ENCODE measurements at places on chromosomes 5 and 9. TPM values are rescaled to one million over a fixed set of nuclear protein-coding genes. Genes with fewer than 3 reads are reported as not detected.

Gene GARIN3
- total RNA-seq, result not detected

Gene CMYA5
- 0.22 TPM for total RNA-seq

Gene IFNA13
- total RNA-seq, result not detected

Gene SLC25A25
- total RNA-seq, result 15.3 TPM

Gene ISOC1
- 42.9 TPM for total RNA-seq

Gene IPPK
- 15.4 TPM for total RNA-seq

Gene LRRC19
- not detected for total RNA-seq

Gene VLDLR
- total RNA-seq, result 0.17 TPM

Gene SLC26A2
- total RNA-seq, result 7.8 TPM

Gene OR1Q1
- total RNA-seq, result not detected

Gene TAF11L5
- total RNA-seq, result not detected

- H3K27me3 ChIP-seq, result no peaks in the 10 kb centered on the region
- H3K36me3 ChIP-seq, result no peaks in the 10 kb centered on the region
- no peaks in the 10 kb centered on the region for H3K4me1 ChIP-seq
- no peak for DNase-seq
Observed at GRCh38 chr5:55702598-55703345, 9.4 kb downstream of the SLC38A9 start.

DNA sequence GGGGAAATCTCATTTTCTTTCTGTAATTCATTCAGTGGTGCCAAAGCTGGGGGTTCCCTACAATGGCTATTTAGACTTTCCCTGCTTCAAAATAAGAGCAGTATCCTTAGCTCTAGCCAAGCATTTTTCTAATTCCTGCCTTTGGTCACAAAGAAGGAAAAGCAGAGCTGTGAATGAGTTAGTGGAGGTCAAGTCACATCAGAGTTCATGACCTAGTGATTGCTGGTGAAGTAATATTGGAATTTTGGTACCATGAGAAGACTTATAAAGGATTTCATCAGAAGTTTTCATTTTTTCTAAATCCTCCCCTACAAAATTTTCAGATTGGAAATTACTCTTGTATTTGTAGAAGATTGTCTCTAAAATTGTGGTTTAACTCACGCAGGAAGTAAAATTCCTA, 28.0 kb downstream of the DNAJC21 start:
- H3K36me3 ChIP-seq, result peaks cover 4% of the 10 kb centered on the region
- peaks cover 6% of the 10 kb centered on the region for H3K4me1 ChIP-seq
- no peak overlapping the region for H3K4me3 ChIP-seq
- H3K27ac ChIP-seq, result no peak overlapping the region
- no peak for DNase-seq
- H3K27me3 ChIP-seq, result no peaks in the 10 kb centered on the region

DNA sequence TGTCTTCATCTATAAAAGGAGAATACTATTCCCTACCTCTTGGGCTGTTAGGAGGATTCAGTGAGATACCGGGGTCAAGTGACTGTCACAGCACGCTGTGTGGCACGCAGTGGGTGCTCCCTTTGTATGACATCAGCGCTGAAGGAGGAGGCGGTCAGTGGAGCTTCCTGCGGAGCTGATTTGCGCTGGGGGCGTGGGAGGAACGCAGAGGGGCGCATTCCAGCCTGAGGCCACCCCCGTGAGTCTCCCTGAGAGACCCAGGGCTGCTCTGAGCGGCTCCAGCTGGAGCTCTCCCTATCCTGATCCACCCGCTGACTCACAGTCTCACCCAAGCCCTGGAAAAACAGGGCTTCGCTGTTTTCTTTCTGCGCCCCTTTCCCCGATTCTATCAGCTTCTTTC, 24.3 kb upstream of the NEURL1B start:
- H3K27me3 ChIP-seq, result no peaks in the 10 kb centered on the region
- no peak overlapping the region for H3K27ac ChIP-seq

DNA sequence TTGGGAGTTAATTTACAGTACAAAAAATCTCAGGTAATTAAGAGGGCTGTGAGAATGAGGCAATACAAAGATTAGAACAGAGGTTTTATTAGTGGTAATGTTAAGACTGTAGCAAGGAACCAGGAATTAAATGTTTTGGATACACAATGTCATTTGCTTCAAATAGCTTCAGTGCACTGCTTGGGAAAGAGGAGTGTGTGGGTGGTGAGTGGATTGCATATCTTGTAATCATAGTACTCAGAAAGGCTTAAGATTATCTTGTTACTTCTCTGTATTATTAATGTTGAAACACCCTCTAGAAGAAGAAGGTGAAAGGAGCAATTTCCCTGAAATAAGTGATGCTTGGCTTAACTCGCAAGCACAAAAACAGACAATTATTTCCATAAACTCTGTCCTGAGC, 21.0 kb upstream of the TBCA start:
- H3K27me3 ChIP-seq, result no peaks in the 10 kb centered on the region
- H3K36me3 ChIP-seq, result no peaks in the 10 kb centered on the region
- no peaks in the 10 kb centered on the region for H3K4me1 ChIP-seq
- H3K4me3 ChIP-seq, result no peak overlapping the region

- H3K4me3 ChIP-seq, result no peak overlapping the region
- no peak for DNase-seq
- H3K36me3 ChIP-seq, result no peaks in the 10 kb centered on the region
Observed at GRCh38 chr9:14279671-14280070, 34.3 kb downstream of the NFIB start.

- H3K27me3 ChIP-seq, result no peaks in the 10 kb centered on the region
- no peaks in the 10 kb centered on the region for H3K4me1 ChIP-seq
- no peak overlapping the region for H3K4me3 ChIP-seq
- no peaks in the 10 kb centered on the region for H3K36me3 ChIP-seq
- no peak overlapping the region for H3K27ac ChIP-seq
- no peak for DNase-seq
Observed at GRCh38 chr9:81183761-81184160, 505.6 kb downstream of the TLE1 start.

- H3K27me3 ChIP-seq, result no peaks in the 10 kb centered on the region
- no peak overlapping the region for H3K27ac ChIP-seq
- no peak overlapping the region for H3K4me3 ChIP-seq
- H3K36me3 ChIP-seq, result no peaks in the 10 kb centered on the region
Observed at GRCh38 chr5:81208904-81209303, 24.2 kb upstream of the CKMT2 start.

DNA sequence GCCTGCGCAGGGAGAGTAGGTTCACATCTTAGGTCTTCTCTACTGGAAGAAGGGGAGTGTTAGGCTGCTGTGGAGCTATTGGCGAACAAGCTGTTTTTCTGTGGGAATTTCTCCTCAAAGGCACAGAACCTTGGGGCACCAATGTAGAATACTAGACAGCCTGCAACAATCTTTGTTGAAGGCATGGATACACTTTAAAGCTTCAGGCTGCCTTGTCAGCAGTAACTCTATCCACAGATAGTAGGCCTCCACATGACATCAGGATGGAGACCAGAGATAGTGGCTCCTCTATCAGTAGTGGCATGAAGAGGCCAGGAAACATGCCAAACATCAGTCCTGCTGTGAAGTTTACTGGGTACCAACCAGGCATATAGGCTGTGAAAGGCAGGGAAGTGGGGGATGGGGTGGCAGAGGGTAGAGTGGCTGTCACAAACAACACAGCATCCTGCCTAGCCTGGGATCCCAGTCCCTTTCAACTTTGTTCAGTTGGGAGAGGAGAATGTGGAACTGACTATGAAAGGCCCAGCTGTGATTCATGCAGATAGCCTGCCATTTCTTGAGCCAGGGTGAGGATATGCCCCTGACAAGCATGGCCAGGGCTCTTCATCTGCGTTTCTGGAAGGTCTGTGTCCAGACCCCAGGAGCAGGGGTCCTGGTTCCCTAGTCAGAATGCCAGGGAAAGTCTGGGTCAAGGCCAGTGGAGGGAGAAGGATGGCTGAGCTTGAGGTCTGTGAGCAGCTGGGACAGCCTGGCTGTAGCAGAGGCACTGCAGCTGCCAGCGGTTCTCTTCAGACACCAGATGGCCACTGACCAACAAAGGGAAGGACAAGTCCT, 1.0 kb upstream of the HK3 start:
- H3K4me3 ChIP-seq, result no peak overlapping the region
- no peak for DNase-seq
- no peak overlapping the region for H3K27ac ChIP-seq
- no peaks in the 10 kb centered on the region for H3K4me1 ChIP-seq
- H3K36me3 ChIP-seq, result peaks cover 17% of the 10 kb centered on the region

GRCh38 chr5:165508286-165508685, 2002.9 kb downstream of the MAT2B start:
- no peaks in the 10 kb centered on the region for H3K4me1 ChIP-seq
- H3K36me3 ChIP-seq, result no peaks in the 10 kb centered on the region
- no peak overlapping the region for H3K4me3 ChIP-seq
- no peaks in the 10 kb centered on the region for H3K27me3 ChIP-seq

DNA sequence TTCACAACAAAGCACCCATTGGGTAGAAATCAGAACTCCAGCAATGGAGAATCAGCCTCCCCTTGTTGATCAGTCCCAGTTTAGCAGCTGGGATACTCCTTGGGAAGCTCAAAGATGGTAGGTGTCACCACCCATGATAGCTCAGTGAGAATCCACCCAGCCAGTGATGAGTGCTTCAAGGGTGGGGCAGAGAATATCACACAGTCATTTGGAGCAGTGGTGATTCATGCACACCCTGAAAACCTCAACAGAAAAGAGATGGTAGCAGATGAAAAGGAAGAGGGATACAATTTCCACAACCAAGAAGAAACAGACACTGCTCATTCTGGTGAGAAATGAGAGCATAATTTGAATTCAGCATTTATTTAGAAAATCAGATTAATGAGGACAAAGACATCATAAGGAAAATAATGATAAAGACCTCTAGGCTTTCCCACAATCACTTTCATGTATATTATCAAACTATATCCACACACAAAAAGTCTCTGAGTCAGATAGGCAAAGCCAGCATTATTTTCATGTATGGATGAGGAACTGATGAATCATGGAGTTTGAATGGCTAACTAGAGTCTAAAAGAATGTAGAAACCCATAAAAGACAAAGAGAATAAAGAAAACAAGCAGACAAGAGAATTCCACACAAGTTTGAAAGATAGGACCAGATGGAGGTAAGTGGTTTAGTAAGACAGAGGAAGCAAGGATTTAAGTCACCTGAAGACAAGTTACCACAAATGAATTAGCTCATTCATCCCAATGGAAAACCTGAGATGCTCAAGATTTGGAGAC, 82.9 kb downstream of the FEM1C start:
- H3K4me3 ChIP-seq, result no peak overlapping the region
- no peaks in the 10 kb centered on the region for H3K36me3 ChIP-seq
- peak; percentile 89 for DNase-seq

GRCh38 chr5:150400316-150401075, 12.2 kb downstream of the CD74 start:
- no peak overlapping the region for H3K4me3 ChIP-seq
- no peak for DNase-seq
- no peaks in the 10 kb centered on the region for H3K4me1 ChIP-seq
- H3K27me3 ChIP-seq, result no peaks in the 10 kb centered on the region
- H3K27ac ChIP-seq, result no peak overlapping the region

GRCh38 chr5:177405805-177406204, 3.6 kb downstream of the F12 start:
- H3K4me1 ChIP-seq, result peaks cover 15% of the 10 kb centered on the region

GRCh38 chr9:121340676-121341392, 29.2 kb downstream of the STOM start:
- no peaks in the 10 kb centered on the region for H3K4me1 ChIP-seq
- no peaks in the 10 kb centered on the region for H3K27me3 ChIP-seq
- H3K27ac ChIP-seq, result no peak overlapping the region
- no peak for DNase-seq
- no peaks in the 10 kb centered on the region for H3K36me3 ChIP-seq

DNA sequence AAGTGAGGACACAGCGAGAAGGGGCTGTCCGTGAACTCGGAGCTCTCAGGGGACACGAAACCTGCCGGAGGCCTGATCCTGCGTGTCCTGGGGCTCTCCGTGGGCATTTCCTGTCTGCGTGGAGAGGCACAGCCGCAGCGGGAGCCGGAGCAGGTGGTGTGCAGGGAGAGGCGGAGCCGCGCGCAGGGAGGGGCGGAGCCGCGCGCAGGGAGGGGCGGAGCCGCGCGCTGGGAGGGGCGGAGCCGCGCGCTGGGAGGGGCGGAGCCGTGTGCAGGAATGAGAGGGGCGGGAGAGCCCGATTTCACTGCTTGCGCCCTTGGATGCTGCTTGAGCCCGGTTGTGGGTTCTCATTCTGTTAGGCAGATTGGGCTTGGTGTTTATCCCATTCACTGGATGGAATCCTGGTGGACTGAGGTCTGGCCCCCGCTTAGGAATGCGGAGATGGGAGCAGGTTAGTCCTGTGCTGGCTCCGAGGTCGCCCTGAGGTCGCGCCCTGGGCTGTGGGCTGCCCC, 26.7 kb downstream of the NDUFS6 start:
- H3K4me1 ChIP-seq, result no peaks in the 10 kb centered on the region
- H3K4me3 ChIP-seq, result no peak overlapping the region
- H3K27ac ChIP-seq, result no peak overlapping the region
- no peaks in the 10 kb centered on the region for H3K36me3 ChIP-seq
- no peaks in the 10 kb centered on the region for H3K27me3 ChIP-seq

GRCh38 chr5:157205708-157206107, 25.1 kb downstream of the ITK start:
- no peaks in the 10 kb centered on the region for H3K36me3 ChIP-seq
- no peak overlapping the region for H3K4me3 ChIP-seq
- H3K27ac ChIP-seq, result no peak overlapping the region
- H3K4me1 ChIP-seq, result no peaks in the 10 kb centered on the region

GRCh38 chr9:119763260-119763659, 394.0 kb upstream of the BRINP1 start:
- no peaks in the 10 kb centered on the region for H3K27me3 ChIP-seq
- DNase-seq, result no peak
- no peak overlapping the region for H3K27ac ChIP-seq
- no peak overlapping the region for H3K4me3 ChIP-seq
- no peaks in the 10 kb centered on the region for H3K4me1 ChIP-seq

DNA sequence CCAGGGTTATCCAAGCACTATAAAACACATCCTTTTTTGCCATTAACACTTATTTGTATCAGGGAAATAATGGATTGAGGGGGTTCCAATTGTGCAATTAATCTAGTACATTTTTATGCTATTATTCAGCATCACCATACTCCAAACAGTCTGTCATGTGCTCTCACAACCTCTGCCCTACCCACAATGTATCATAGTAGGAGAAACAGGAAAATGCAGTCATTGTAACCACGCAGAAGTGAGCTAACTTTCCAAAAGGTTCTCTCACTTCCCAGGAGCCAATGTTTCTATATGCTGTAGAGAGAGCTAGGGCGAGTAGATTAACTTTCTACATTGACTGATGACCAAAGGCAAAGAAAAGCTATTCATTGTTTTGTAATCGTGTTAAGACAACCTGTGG, 29.8 kb downstream of the DAB2 start:
- no peak overlapping the region for H3K27ac ChIP-seq
- peaks cover 10% of the 10 kb centered on the region for H3K4me1 ChIP-seq
- no peak for DNase-seq

GRCh38 chr9:2235623-2236022, 220.5 kb downstream of the SMARCA2 start:
- H3K36me3 ChIP-seq, result no peaks in the 10 kb centered on the region
- no peak overlapping the region for H3K27ac ChIP-seq
- no peak overlapping the region for H3K4me3 ChIP-seq

GRCh38 chr9:130522233-130522808, 57.1 kb upstream of the FUBP3 start:
- H3K4me1 ChIP-seq, result 0 out of 2 replicates have a peak, but pooled peaks cover 7% of the 10 kb centered on the region
- H3K4me3 ChIP-seq, result no peak overlapping the region
- H3K27ac ChIP-seq, result no peak overlapping the region

- no peaks in the 10 kb centered on the region for H3K36me3 ChIP-seq
- no peaks in the 10 kb centered on the region for H3K27me3 ChIP-seq
- H3K4me3 ChIP-seq, result no peak overlapping the region
- DNase-seq, result no peak
- H3K4me1 ChIP-seq, result peaks cover 31% of the 10 kb centered on the region
Observed at GRCh38 chr5:139705655-139706587, 57.8 kb downstream of the CXXC5 start.

- H3K4me3 ChIP-seq, result no peak overlapping the region
- H3K27me3 ChIP-seq, result no peaks in the 10 kb centered on the region
- H3K4me1 ChIP-seq, result peaks cover 64% of the 10 kb centered on the region
- no peak for DNase-seq
- H3K36me3 ChIP-seq, result no peaks in the 10 kb centered on the region
- H3K27ac ChIP-seq, result peak overlapping the region; percentile 70
Observed at GRCh38 chr5:10703676-10704075, 57.4 kb downstream of the DAP start.
